ENCODE measurements at places on chromosomes 3 and 15. TPM values are rescaled to one million over a fixed set of nuclear protein-coding genes. Genes with fewer than 3 reads are reported as not detected.

GRCh38 chr15:31016446-31016915, 25.1 kb upstream of the MTMR10 start:
- no peak overlapping the region for H3K4me3 ChIP-seq
- H3K36me3 ChIP-seq, result no peaks in the 10 kb centered on the region
- no peak overlapping the region for H3K27ac ChIP-seq

- H3K4me1 ChIP-seq, result peaks cover 4% of the 10 kb centered on the region
- no peak for DNase-seq
- H3K27ac ChIP-seq, result no peak overlapping the region
- H3K27me3 ChIP-seq, result no peaks in the 10 kb centered on the region
- H3K36me3 ChIP-seq, result peaks cover 15% of the 10 kb centered on the region
- no peak overlapping the region for H3K4me3 ChIP-seq
Observed at GRCh38 chr15:77616072-77616471, 16.6 kb downstream of the LINGO1 start.

GRCh38 chr3:110579840-110580550, 491.6 kb upstream of the NECTIN3 start:
- no peaks in the 10 kb centered on the region for H3K36me3 ChIP-seq

The SLC2A2 gene
- polyA plus RNA-seq, result not detected

- H3K4me1 ChIP-seq, result no peaks in the 10 kb centered on the region
- no peak overlapping the region for H3K27ac ChIP-seq
- DNase-seq, result no peak
- H3K4me3 ChIP-seq, result no peak overlapping the region
- no peaks in the 10 kb centered on the region for H3K27me3 ChIP-seq
Observed at GRCh38 chr3:105413343-105413887, 46.7 kb downstream of the ALCAM start.

GRCh38 chr3:194054540-194054939, 81.4 kb upstream of the HES1 start:
- no peaks in the 10 kb centered on the region for H3K36me3 ChIP-seq
- no peak for DNase-seq
- no peak overlapping the region for H3K27ac ChIP-seq
- no peak overlapping the region for H3K4me3 ChIP-seq
- peaks cover 31% of the 10 kb centered on the region for H3K4me1 ChIP-seq
- peaks cover 11% of the 10 kb centered on the region for H3K27me3 ChIP-seq

- H3K27me3 ChIP-seq, result no peaks in the 10 kb centered on the region
- H3K4me1 ChIP-seq, result peaks cover 5% of the 10 kb centered on the region
- no peaks in the 10 kb centered on the region for H3K36me3 ChIP-seq
- DNase-seq, result no peak
- H3K27ac ChIP-seq, result no peak overlapping the region
Observed at GRCh38 chr3:57048728-57049127, 11.7 kb upstream of the SPATA12 start.

The IL12A gene
- polyA plus RNA-seq, result 0.92 TPM

GRCh38 chr15:88918738-88919137, 5.6 kb upstream of the MFGE8 start:
- DNase-seq, result no peak
- no peak overlapping the region for H3K27ac ChIP-seq
- H3K4me3 ChIP-seq, result no peak overlapping the region
- no peaks in the 10 kb centered on the region for H3K4me1 ChIP-seq

The SPTSSB gene
- 52.5 TPM for polyA plus RNA-seq

DNA sequence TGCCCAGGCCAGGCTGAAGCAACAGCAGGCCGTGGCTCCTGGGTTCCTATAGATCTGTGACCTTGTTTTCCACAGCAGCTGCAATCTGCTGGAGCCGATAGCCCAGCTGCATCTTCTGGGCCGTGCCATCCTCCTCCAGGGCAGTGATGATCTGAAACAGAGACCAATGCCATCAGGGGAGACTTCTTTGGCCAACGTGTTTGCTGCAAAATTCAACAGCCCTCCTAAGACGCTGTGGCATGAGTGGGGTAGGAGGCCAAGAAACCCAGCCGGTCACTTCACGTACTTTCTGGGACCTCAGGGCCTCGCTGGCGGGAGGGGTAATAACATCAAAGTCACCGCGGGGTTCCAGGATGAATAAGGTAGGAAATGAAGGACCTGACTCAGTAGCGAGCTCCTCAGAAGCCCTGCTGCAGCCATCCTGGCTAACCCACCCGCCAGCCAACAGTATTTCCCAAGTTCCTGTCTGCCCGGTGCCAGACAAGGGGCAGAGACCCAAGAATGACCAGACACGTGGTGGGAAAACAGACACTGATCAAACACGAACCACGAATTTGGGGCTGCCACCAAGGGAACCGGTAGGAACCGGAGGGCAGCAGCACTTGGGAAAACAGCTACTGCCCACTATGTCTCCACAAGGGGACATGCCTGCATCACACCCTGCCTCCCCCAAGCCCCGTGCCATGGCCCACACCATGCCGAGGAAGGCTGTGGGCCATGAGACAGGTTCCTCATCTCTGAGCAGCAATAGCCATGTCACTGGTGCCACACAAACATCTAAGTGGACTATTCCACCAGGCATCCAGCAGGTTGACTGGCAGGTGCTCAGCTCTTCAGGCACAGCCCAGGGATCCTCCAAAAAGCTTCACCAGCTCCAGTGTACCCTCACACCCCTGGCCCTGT, 25.2 kb downstream of the PLXNB1 start:
- no peak for DNase-seq
- no peak overlapping the region for H3K4me3 ChIP-seq
- no peaks in the 10 kb centered on the region for H3K27me3 ChIP-seq
- peaks cover 31% of the 10 kb centered on the region for H3K36me3 ChIP-seq
- H3K27ac ChIP-seq, result no peak overlapping the region
